Activated CD8-positive, alpha-beta T cell treated with anti-CD3 and anti-CD28 coated beads for 36 hours (primary cell): ENCODE measurements at places on chromosomes 2 and 18. TPM values are rescaled to one million over a fixed set of nuclear protein-coding genes. Genes with fewer than 3 reads are reported as not detected.

- H3K36me3 ChIP-seq, result peaks cover 18% of the 10 kb centered on the region
- no peak overlapping the region for H3K27ac ChIP-seq
- peaks cover 6% of the 10 kb centered on the region for H3K4me1 ChIP-seq
- no peaks in the 10 kb centered on the region for H3K27me3 ChIP-seq
- DNase-seq, result no peak
- H3K4me3 ChIP-seq, result no peak overlapping the region
Observed at GRCh38 chr2:31923662-31924061, 87.1 kb downstream of the MEMO1 start.

DNA sequence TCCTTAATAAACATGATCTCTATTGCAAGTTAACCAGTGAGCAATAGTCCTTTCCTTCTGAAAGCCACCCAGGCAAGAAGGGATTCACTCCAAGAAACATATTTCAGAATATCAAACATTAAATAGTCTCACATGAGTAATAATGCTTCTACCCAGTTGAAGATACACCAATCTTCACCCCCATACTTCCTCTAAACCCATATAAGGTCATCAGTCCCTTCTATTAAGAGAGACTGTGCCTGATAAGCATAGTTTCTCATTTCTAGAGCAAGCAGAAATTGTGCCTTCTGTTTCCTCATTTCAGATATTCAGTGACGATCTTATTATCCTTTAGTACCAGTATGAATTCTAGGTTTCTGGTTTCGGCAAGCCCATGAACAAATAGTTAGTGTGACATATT lies 64.6 kb downstream of the DSEL start:
- H3K4me1 ChIP-seq, result peaks cover 10% of the 10 kb centered on the region
- H3K27ac ChIP-seq, result no peak overlapping the region
- no peak overlapping the region for H3K4me3 ChIP-seq
- no peaks in the 10 kb centered on the region for H3K27me3 ChIP-seq
- H3K36me3 ChIP-seq, result peaks cover 3% of the 10 kb centered on the region
- DNase-seq, result no peak

- H3K27ac ChIP-seq, result no peak overlapping the region
- no peaks in the 10 kb centered on the region for H3K4me1 ChIP-seq
- no peak overlapping the region for H3K4me3 ChIP-seq
- no peak for DNase-seq
- no peaks in the 10 kb centered on the region for H3K36me3 ChIP-seq
- H3K27me3 ChIP-seq, result no peaks in the 10 kb centered on the region
Observed at GRCh38 chr2:165675551-165675968, 118.5 kb downstream of the GALNT3 start.

GRCh38 chr2:143745060-143745459 lies 615.8 kb downstream of the ARHGAP15 start:
- H3K4me1 ChIP-seq, result peaks cover 3% of the 10 kb centered on the region
- H3K4me3 ChIP-seq, result no peak overlapping the region
- no peaks in the 10 kb centered on the region for H3K27me3 ChIP-seq
- no peak for DNase-seq
- H3K27ac ChIP-seq, result no peak overlapping the region

DNA sequence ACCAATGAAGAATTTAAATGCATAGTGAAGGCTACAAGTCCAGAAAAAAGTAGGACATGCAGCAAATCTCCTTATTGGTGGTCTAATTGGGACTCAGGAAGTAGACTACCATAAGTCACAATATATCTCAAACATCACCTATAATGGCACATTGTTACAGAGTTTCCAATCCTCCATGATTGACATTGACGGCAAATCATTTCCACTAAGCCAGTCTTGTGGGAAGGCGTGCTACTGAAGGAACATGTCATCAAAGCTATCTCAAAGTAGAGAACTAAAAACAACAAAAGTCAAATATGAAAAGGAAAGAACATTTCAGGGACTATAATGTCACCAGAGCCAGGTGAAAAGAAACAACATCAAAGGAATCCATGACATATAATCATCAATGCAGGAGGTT lies 166.4 kb upstream of the PID1 start:
- no peak overlapping the region for H3K4me3 ChIP-seq
- H3K4me1 ChIP-seq, result no peaks in the 10 kb centered on the region
- H3K27me3 ChIP-seq, result peaks cover 4% of the 10 kb centered on the region
- no peak overlapping the region for H3K27ac ChIP-seq
- H3K36me3 ChIP-seq, result no peaks in the 10 kb centered on the region
- no peak for DNase-seq

DNA sequence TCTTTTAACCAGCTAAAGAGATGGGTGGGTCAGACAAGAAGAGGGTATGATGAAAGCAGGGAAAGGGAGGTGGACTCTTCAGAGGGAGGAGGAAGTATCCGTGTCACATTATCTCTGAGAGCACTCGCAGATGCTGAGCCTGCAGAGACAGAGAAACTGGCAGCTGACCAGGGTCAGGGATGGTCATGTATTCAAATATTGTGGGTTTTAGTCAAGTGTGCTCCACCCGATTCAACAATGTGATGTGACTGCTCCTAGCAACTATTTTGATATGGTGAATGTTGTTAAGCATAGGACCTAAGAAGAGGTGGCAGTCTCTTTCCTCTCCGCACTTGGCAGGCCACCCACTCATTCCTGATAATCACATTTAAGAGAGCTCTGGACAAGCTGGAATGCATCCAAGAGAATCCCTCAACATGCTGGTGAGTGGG lies 1.3 kb upstream of the CLIP4 start:
- H3K36me3 ChIP-seq, result peaks cover 1% of the 10 kb centered on the region
- DNase-seq, result no peak
- H3K4me1 ChIP-seq, result peaks cover 33% of the 10 kb centered on the region
- peak overlapping the region; percentile 71 for H3K4me3 ChIP-seq
- no peaks in the 10 kb centered on the region for H3K27me3 ChIP-seq

DNA sequence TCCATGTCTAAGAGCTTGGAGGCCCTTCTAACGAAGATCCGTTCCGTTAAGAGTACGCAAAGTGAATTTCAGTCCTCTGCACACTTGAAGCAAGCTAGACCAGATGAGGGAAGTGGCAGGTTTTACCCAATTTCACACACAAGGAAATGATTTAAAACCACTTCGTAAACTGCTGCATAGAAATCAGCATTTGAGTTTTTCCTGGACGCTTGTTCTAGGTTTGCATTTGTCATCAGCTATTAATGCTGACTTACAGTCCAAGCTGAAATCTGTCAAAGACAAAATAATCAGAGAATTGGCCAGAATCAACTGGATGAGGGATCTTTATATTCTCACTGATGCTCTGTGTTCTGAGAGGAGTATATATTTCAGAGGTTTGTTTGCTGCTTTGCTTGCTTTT lies 117.6 kb upstream of the RASGRP3 start:
- no peaks in the 10 kb centered on the region for H3K4me1 ChIP-seq
- no peak overlapping the region for H3K4me3 ChIP-seq
- H3K27ac ChIP-seq, result no peak overlapping the region

GRCh38 chr2:97715951-97716694 lies 2.7 kb downstream of the ZAP70 start:
- H3K4me3 ChIP-seq, result peak overlapping the region; percentile 89
- H3K27me3 ChIP-seq, result no peaks in the 10 kb centered on the region
- H3K27ac ChIP-seq, result peak overlapping the region; percentile 100
- no peak for DNase-seq
- peaks cover 64% of the 10 kb centered on the region for H3K4me1 ChIP-seq

DNA sequence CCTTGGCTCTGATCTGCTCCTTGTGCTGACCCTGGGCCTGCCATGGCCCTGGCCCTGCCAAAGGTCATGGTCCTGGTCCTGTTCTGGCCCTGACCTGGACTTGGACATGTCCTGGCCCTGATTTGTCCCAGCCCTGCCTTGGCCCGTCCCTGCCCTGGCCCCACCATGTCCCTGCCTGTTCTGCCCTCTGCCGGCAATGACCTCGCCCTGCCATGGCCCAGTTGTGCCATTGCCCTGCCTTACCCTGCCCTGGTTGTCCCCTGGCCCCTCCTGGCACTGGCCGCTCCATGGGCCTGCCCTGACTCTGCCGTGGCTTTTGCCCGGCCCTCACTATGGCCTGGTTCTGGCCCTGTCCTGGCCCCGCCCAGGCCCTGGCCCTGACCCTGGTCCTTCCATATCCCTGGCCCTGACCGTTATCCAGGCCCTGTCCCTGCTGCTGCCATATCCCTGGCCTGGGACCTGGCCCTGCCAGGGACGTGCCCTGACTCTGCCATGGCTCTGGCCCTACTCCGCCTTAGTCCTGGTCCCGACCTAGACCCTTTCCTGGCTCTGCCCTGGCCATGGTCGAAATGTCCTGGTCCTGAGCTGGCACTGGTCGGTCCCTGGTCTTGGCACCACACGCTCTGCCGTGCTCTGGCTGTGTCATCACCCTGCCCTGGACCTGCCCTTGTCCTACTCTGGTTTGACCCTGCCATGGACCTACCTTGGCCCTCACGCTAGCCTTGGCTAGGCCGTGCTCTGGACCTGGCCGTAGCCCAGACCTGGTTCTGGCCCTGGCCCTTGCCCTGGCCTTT lies 6.8 kb upstream of the ANKRD62 start:
- no peak for DNase-seq
- H3K4me1 ChIP-seq, result no peaks in the 10 kb centered on the region
- H3K36me3 ChIP-seq, result no peaks in the 10 kb centered on the region
- no peaks in the 10 kb centered on the region for H3K27me3 ChIP-seq

- H3K4me3 ChIP-seq, result no peak overlapping the region
- no peak overlapping the region for H3K27ac ChIP-seq
- peaks cover 6% of the 10 kb centered on the region for H3K27me3 ChIP-seq
- no peaks in the 10 kb centered on the region for H3K4me1 ChIP-seq
Observed at GRCh38 chr2:22970284-22970975, 414.5 kb upstream of the KLHL29 start.

DNA sequence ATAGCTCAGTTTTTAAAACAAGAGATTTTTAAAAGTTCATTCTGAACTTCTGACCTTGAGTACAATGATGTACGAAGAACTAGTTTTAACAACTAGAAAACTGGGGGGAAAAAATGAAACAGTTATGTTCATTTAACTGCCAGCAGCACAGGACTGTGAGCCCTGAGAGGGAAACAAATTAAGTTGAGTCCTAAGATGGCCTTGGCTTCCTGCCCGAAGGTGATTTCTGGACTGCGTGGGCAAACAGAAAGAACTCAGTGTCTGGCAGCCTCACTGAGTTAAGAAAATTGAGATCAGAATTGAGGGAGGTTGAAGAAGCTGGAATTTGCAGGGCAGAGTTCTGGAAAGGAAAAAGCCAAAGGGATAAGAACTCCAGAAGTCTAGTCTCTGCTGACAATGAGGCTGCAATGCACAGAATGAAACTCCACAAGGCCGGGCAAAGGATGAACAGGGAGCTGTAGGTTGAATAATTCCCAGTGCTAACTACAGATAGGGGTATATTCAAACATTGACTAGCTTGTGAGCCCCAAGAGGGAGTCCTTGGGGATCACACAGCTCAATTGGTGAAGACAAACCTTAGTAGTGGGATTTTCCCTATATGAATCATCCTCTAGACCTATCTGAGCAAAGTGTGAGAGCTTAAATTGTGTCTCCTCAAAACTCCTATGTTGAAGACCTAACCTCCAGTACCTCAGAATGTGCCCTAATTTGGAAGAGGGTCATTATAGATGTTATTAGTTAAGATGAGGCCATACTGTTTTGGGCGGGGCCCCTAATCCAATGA lies 13.1 kb upstream of the CRACDL start:
- H3K4me3 ChIP-seq, result no peak overlapping the region
- no peak overlapping the region for H3K27ac ChIP-seq
- H3K36me3 ChIP-seq, result no peaks in the 10 kb centered on the region
- no peaks in the 10 kb centered on the region for H3K4me1 ChIP-seq
- DNase-seq, result no peak

- DNase-seq, result no peak
- no peaks in the 10 kb centered on the region for H3K27me3 ChIP-seq
- H3K36me3 ChIP-seq, result peaks cover 48% of the 10 kb centered on the region
- H3K27ac ChIP-seq, result peak overlapping the region; percentile 80
Observed at GRCh38 chr2:201264472-201265173, 4.3 kb downstream of the CASP8 start.

DNA sequence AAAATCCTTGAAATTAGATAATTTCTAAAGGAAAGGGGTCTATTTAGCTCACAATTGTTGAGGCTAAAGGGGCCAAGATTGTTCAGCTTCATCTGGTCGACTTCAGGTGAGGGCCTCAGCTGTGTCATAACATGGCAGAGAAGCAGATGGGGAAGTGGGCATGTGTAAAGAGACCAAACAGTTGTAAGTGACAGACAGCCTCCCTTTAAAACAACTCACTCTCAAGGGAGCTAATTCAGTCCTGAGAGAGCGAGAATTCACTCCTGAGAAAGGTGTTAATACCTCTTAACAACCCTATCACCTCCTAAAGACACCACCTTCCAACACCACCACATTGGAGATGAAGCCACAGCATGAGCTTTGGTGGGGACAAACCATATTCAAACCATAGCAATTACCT lies 62.4 kb downstream of the KCMF1 start:
- H3K27ac ChIP-seq, result no peak overlapping the region
- H3K4me3 ChIP-seq, result no peak overlapping the region
- DNase-seq, result no peak
- peaks cover 51% of the 10 kb centered on the region for H3K36me3 ChIP-seq
- no peaks in the 10 kb centered on the region for H3K27me3 ChIP-seq

DNA sequence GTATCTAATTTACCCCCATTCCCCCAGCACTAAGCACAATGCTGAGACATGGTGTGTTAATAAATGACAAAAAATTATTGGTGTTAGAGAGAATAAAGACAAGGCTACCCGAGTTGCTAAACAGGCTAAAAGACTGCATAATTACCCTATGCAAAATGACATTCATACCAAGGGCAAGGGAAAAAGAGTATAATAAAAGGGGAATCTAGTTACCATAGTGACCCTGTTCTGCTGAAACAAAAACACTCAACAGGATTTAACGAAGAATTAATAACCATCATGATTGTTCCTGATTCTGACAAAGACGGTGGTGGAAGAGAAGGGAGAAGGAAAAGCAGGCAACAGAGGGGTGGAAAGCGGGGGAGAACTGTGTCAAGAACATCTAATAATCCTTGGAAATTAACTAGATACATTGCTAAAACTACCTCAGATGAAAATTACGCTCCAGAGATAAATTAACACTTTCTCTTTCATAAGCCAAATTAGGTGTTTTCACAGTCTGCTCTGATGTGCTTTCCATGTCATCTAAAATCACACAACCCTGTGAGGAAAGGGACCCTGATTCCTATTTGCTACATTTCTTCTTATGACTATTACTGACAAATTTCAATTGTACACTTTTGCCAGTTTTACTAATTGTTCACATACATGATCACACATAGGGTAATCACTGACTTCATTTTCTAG lies 25.5 kb downstream of the TTR start:
- no peak overlapping the region for H3K4me3 ChIP-seq
- no peak for DNase-seq
- no peaks in the 10 kb centered on the region for H3K36me3 ChIP-seq
- no peak overlapping the region for H3K27ac ChIP-seq
- no peaks in the 10 kb centered on the region for H3K4me1 ChIP-seq
- H3K27me3 ChIP-seq, result peaks cover 11% of the 10 kb centered on the region

The GALNT14 gene
- 1.1 TPM for total RNA-seq

The C2orf15 gene
- 1.4 TPM for total RNA-seq

The UGGT1 gene
- 47.7 TPM for total RNA-seq

The TUBB8B gene
- not detected for total RNA-seq

The COLEC11 gene
- 0.49 TPM for total RNA-seq

The FAP gene
- total RNA-seq, result not detected

The RNU2-63P gene
- total RNA-seq, result 6.0 TPM
